Inflammatory macrophage treated with lipopolysaccharide for 1 hour (primary cell): ENCODE measurements at places on chromosomes 7 and 10.

- no peak for DNase-seq
These were observed 416.8 kb downstream of the GALNT17 start for GRCh38 chr7:71548746-71549145.

GRCh38 chr10:127354255-127354654 is 157.9 kb upstream of the INSYN2A start:
- DNase-seq, result peak; percentile 2

- DNase-seq, result no peak
These were observed 37.7 kb downstream of the CAMK2B start for GRCh38 chr7:44287488-44288380.

DNA sequence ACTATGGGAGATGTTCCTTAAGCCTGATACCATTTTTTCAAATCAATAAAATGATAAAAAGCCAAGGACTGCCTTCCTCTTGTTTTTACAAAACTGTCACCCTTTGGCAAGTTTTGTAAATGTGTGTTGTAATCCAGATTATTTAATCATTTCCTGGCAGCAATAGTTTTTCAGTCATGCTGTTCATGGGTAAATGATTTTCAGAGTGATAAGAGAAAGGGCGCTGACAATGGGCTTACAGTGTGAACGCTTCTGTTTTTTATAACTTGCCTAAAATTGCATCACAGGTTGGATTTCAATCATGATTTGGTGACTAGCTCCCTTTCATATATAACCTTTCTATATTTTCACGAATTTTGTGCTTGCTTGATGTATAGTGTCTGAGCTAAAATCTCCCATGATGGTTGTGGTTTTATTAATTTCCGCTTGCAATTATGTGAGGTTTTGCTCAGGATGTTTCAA is 19.0 kb upstream of the DMBT1 start:
- DNase-seq, result peak; percentile 14

DNA sequence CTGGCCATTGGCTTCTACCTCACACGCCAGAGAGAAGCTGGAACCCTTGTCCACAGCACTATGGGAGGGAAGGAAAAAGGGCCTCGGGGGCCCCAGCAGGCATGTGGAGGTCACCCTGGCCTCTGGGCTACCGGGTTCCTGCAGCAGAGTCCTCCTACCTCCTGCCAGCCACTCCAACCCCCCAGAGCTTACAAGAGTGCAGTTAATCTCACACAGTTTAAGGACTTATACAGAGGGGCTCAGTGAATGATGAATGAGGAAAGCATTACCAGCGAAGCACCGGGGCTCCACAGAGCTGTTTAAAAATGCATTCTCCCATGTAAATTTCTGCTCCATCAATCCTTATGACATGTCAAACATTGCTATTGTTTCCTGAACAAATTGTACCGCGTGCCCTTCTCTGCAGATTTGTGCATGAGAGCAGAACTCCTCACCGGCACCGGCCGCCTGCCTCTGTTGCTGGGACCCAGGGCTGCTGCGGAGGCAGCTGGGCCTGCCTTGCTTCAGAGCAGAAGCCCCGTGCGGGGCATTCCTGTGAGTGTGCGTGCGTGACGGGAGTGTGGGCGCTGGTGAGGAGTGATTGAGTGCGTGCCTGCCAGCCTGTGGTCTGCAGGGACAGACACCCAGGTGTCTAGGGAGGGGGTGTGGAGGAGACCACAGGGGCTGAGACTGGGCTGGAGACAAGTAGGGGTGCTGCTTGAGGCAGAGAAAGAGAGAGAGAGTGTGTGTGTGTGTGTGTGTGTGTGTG is 52.8 kb downstream of the C10orf105 start:
- peak; percentile 24 for DNase-seq

GRCh38 chr7:69934144-69934903 is 336.0 kb downstream of the AUTS2 start:
- DNase-seq, result no peak

DNA sequence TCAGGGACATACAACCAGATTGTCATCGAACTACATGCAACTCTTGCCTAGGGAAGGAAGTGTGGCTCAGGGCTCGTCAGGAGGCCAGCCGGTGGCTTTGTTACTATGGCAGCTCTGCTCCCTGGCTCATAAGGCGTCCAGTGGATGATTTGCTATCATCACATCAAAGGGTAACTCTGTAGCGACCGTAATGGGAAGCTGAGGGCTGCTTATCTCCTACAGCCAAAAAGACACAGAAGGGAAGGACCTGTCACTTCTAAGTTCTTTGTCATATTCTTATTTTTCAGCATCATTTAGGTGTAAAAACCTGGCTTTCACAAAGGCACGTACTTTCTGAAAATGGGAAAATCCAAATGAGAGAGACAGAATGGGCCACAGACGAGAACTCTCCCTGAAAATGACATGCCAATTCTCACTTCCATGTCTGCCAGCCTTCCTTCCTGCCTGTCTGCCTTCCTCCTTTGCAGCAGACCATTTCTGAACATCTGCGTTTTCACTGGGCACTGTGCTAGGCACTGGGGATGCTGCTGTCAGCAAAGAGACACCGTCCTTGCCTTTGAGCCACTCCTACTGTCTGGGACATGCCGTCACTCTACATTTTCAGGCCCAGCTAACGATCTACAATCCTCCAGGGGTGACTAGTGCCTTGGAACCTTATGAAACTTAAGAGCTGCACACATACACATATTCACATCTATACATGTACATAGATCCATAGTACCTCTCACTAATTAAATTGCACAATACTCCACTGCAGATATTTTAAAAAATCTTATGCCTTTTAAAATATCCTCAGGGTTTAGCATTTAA is 26.9 kb downstream of the ENKUR start:
- no peak for DNase-seq

- no peak for DNase-seq
These were observed 56.7 kb upstream of the COL13A1 start for GRCh38 chr10:69744971-69745370.

DNA sequence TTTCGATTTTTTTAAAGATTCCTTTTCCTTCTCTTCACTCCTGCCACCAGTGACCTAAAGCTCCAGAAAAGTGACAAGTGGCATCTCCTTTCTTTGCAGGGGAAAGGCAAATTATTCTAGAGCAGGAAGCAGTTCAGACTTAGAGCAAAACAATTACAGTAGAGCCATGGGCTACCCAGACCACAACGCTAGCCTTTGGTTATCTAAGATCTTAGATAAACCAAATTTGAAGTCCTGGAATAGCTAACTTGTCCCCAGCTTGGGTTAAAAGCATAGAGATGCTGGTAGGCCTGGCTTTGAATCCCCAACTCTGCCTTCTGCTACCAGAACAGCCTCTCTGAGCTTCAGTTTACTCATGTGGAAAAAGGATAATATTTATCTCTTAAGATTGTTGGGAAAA is 38.4 kb downstream of the LGI1 start:
- DNase-seq, result no peak

DNA sequence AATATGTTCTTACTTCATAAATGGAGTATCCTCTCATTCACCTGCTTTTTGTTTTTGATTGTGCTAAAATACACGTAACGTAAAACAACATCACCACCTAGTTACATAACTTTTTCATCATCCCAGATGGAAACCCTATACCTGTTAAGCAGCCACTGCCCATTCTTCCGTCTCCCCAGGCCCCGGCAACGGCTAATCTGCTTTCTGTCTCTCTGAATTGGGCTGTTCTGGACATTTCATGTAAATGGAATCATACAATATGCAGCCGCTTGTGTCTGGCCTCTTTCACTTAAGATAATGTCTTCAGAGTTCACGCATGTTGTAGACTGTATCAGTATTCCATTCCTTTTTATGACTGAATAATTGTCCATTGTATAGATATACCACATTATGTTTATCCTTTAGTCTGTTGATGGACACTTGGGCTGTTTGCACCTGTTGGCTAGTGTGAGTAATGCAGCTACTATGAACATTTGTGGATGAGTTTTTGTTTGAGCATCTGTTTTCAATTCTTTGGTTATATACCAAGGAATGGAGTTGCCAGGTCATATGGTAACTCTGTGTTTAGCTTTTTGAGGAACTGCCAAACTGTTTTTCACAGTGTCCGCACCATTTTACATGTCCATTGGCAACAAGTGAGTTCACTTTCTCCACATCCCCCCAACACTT is 14.1 kb upstream of the SUN1 start:
- peak; percentile 21 for DNase-seq

DNA sequence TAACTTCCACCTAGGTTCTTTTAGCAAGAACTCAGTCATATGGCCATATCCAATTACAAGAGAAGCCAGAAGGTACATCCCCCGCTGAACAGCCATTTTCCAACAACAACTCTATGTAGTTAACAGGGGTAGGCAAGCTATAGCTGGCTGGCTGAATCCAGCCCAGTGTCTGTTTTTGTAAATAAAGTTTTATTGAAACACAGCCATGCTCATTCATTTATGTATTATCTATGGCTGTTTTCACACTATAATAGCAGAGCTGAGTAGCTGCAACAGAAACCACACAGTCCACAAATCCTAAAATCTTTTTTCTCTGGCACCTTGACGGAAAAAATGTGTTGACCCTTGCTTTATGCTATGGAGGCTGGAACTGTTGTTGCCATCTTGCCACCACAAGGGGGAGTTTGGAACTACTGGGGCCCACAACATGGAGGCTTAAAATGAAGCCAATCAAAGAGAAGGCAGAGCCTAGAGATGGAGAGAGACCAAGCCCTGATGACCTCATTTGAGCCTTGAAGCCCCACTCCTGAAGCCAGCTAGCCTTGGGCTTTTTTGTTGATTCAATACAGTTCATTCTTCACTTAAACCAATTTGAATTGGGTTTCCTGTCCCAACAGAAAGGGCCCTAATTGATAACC is 33.3 kb upstream of the XPNPEP1 start:
- DNase-seq, result peak; percentile 33

GRCh38 chr10:119461380-119461779 is 81.1 kb downstream of the RGS10 start:
- DNase-seq, result no peak

- DNase-seq, result peak; percentile 75
These were observed 61.8 kb upstream of the MET start for GRCh38 chr7:116610210-116610609.

GRCh38 chr7:72286519-72286918 is 125.6 kb downstream of the CALN1 start:
- DNase-seq, result no peak

DNA sequence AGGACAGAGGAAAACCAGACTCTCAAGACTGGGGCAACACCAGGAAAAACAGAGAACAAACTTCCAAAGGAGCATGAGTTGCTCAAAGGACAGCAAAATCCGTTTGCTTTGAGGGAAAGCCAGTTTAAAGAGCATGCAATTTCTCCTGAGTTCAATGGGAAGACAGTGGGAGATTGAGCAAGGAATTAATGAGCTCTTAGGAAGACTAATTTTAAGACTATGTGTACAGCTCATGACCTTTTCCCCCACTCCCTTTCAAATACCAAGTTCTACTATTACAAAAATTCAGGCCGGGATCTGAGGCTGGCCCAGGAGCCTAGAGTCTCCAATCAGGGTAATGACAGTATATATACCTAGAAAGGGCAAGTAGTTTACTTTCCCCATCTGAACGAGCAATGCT is 79.2 kb downstream of the EPDR1 start:
- no peak for DNase-seq

- DNase-seq, result no peak
These were observed 69.7 kb upstream of the ATP6V0A4 start for GRCh38 chr7:138867744-138868143.

- DNase-seq, result no peak
These were observed 850.9 kb downstream of the LRMDA start for GRCh38 chr10:76282061-76283025.

DNA sequence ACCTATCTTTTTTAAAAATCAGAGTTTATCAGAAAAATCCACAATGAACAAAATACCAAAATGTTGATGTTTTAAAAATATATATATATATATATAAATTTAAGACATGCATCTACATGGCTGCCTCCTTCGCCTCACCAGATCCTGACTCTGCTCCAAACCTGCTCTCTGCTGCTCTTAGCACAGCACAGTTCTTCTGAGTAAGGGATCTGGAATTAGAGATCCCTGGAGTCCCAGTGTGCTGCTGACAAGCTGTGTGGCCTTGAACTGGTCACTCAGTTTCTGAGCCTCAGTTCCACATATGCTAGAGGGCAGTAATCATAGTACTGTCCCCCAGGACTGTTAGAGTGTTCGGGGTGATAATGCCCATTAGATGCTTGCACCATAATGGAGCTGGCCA is 53.1 kb upstream of the AQP1 start:
- DNase-seq, result no peak

DNA sequence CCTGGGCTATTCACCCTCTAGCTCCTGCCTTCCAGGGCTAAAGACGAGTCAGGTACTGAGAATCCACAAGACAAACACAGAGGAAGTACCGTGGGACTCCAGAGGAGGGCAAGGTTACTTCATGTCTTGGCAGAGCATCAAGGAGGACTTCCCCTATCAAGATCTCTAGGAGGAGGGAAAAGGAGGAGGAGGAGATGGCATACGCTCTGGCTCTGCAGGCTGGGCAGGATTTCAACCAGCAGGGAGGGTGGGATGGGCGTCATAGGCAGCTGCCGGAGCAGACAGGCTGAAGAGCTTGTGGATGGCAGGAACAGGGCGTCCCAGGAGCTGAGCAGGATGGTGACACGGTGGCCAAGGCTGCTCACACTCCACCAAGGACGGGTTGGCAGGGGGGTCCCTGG is 21.3 kb downstream of the MDH2 start:
- DNase-seq, result peak; percentile 71

- DNase-seq, result peak; percentile 1
These were observed 549 bp upstream of the DDX50 start for GRCh38 chr10:68900427-68901104.

DNA sequence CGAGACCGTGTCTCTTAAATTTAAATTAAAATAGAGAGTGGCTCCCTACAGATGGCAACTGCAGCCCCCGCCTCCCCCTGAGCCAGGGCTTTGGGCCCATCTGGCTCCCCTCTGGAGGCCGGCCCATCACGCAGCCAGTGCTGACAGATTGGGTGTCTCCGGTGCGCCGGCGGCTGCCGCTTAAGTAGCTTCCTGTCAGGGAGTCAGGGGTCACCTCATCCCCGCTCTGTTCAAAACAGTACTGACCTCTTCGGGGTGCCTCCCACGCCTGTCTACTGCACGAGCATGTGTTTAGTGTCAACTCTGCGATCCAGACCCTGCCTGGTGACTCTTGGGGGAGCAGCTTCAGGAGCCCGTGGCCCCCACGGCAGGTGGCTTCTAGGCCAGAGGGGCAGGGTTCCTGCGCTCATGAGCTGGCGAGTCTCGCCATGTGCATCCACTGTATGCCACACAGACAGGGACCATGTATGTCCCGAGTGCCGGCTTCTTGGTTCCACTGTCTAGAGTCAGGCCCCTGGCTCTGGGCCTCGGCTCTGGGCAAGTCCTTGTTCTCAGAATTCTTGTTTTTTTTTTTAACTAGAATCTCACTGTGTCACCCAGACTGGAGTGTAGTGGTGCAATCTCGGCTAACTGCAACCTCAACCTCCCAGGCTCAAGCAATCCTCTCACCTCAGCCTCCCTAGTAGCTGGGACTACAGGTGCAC is 36.1 kb downstream of the KCTD7 start:
- DNase-seq, result no peak
